ENCODE measurements at places on chromosomes 3 and 15.

- no peak for DNase-seq
These were observed 71.5 kb upstream of the BFSP2 start for GRCh38 chr3:133328373-133328772.

- DNase-seq = no peak
These were observed 31.7 kb upstream of the NPHP3 start for GRCh38 chr3:132753946-132754345.

DNA sequence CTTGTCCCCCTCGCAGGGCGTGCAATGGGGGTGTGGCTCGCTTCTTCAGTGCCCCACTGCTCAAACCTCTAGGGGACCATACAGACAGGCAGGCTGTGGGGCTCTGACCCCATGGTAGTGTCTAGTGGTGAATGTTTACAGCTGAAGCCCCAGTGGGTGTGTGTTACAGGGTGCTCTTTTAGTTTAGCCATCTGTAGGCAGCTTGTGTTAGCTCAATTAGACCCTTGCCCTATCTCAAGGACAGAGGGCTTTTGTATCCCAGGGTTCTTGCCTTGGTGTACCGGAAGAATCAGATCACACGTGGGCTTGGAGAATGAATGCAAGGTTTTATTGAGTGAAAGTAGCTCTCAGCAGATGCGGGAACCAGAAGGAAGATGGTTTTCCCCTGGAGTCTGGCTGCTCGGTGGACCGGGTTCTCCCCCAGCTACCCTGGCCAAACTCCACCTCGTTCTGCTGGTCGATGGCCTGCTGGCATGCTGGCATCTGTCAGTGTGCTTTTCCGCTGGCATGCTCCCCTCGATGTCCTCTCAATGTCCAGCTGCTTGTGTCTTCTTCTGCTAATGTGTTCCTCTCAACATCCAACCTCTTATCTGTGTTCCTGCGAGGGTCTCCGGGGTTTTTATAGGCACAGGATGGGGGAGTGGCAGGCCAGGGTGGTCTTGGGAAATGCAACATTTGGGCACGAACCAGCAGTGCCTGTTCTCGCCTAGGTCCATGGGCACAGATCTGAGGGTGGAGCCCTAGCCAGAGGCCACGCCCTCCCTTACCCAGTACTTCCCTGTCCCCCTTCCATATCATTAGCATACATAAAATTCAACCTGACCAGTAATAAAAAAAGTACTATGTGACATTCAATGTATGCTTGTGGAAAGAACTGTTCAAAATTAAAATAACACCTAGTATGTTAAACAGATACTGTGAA lies 6.6 kb downstream of the SPCS1 start:
- no peak for DNase-seq

GRCh38 chr3:41011854-41012253 lies 187.5 kb upstream of the CTNNB1 start:
- DNase-seq = no peak

- no peak for DNase-seq
These were observed 61.1 kb downstream of the SLC12A8 start for GRCh38 chr3:125151442-125151817.

DNA sequence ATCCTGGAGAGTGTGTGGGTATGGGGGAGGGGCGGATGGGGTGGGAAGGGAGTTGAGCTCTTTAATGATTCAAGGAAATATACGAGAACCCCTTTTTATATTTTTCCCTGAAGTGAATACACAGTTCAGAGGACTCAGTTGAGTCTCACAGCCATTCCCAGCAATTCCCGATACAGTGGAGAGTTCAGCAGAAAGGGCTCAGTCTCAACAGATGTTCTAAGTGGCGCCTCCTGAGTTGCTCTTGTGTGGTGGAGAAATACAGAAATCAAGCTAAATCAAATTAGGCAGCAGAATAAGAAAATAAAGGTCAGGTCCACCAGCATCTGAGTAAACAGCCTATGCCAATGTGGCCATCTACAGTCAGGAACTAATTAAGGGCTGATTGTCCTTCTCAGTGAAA lies 372.1 kb downstream of the NR2F2 start:
- DNase-seq = no peak

DNA sequence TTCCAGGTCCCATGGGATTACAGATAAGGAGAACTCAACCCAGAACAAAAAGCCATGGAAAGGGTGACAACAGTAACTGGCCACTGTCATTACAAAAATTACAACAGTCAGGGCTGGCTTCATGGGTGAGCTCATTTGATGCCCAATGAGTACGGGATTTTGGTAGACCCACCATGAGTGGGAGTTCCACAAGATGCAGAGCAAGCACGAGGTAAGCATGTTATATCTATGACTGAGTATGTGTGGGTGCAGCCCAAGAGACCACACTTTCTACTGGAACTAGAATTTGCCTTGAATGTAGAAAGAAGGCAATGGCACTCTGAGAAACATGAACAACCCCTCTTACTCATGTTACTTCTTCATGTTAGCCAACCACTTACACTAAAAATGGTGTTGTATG lies 83.3 kb downstream of the IGF2BP2 start:
- no peak for DNase-seq

GRCh38 chr3:70856414-70857162 lies 544.1 kb upstream of the MDFIC2 start:
- DNase-seq = no peak

DNA sequence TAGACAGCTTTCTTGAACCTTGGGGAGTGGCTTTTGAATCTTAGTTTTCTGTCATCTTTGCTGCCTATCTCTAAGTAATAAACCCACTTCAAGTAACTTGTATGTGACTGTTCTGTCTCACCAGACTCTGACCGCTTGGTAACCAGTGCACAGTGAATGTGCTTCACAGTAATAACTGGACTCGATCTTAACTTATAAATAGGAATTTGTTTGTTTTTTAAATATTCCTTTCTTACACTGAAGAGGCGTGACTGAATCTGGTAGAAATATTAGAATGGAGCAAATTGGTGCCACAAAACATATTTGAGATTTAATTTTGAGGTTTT lies 318.0 kb downstream of the GBE1 start:
- no peak for DNase-seq

- DNase-seq = no peak
These were observed 74.4 kb downstream of the THRB start for GRCh38 chr3:24420224-24420623.

DNA sequence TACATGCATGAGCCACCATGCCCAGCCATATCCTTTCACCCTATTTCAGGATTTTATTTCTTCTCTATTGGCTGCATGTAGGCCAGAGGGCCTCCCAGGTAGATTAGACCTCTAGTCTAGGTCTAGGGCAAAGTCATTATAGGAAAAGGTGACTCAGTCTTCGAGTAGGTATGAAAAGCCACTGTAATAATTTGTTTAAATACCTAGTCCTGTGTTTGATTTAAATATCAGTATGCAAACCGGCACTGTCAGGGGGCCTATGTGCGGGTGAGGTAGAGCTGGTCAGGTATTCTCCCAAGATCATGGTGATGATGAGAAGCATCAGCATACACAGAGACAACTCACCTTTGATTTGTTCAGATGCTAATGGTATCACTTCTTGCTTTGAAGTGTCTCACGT lies 101.4 kb upstream of the UMPS start:
- no peak for DNase-seq

GRCh38 chr15:94582368-94582767 lies 351.0 kb downstream of the MCTP2 start:
- no peak for DNase-seq

DNA sequence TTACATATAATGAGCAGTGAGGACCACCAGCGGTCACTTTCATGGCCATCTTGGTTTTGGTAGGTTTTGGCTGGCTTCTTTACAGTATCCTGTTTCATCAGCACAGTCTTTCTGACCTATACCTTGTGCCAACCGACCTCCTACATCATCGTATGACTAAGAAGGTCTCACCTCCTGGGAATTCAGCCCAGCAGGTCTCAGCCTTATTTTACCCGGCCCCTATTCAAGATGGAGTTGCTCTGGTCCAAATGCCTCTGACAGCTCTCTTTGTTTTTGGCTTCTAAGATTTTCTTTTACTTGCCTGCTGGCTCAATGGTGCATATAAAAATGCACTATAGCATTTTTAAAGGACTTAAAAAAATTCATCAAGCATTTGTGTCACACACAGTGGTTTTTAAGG lies 3.2 kb upstream of the MME start:
- no peak for DNase-seq

DNA sequence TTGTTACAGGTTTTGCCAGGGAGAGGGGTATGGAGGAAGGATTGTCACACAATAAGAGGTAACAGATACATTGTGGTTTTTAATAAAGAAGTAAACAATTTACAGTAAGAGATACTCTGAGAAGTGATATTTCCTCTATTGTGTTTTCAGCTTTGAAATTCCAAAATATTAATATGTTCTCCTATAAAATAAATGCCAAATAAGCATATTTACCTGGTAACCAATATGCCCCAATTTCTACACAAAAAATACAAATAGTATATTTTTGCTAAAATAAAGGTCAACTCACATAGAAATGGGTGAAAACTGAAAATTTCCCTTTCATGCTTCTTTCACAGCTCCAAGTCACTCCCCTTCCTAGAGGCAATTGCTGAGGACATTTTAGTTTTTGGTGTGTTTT lies 437.4 kb upstream of the UBE2E2 start:
- DNase-seq = no peak
